ENCODE measurements at places on chromosomes 16 and 17. TPM values are rescaled to one million over a fixed set of nuclear protein-coding genes. Genes with fewer than 3 reads are reported as not detected.

DNA sequence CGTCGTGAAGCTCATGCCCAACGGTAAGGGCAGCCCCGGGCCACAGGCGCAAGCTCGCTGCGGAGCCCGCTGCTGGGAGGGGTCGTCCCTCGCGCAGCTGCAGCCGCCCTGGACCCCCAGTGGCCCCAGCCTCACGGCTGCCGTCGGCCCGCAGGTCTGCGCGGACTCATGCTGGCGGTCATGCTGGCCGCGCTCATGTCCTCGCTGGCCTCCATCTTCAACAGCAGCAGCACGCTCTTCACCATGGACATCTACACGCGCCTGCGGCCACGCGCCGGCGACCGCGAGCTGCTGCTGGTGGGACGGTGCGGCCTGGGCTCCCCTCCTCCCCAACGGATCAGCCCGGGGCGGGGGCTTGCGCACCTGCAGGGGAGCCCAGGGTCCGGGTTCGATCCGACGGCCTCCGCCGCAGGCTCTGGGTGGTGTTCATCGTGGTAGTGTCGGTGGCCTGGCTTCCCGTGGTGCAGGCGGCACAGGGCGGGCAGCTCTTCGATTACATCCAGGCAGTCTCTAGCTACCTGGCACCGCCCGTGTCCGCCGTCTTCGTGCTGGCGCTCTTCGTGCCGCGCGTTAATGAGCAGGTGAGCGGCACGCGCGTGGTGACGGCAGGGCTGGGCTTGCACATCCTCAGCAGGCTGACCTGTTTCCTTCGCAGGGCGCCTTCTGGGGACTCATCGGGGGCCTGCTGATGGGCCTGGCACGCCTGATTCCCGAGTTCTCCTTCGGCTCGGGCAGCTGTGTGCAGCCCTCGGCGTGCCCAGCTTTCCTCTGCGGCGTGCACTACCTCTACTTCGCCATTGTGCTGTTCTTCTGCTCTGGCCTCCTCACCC lies 5.8 kb downstream of the SLC5A2 start:
- peak; percentile 82 for DNase-seq

DNA sequence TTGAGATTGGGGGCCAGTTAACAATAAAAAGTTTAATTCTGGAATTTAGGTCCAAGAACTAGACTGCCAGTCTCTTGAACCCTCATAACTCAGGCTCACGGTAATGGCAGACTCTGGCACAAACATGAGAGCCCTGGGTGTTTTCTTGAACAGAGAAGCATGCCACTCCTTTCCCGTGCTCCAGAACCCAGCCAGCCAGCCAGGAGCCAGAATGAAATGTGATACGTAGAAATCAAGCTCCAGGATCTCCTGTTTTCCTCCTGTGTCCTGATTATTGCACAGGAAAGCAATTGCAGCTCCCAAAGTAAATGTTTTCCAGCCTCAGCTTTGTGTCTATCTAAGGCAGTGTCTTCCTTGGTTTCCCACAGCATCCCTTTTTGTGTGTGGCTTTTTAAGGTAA lies 46.2 kb upstream of the NOL11 start:
- no peak for DNase-seq

DNA sequence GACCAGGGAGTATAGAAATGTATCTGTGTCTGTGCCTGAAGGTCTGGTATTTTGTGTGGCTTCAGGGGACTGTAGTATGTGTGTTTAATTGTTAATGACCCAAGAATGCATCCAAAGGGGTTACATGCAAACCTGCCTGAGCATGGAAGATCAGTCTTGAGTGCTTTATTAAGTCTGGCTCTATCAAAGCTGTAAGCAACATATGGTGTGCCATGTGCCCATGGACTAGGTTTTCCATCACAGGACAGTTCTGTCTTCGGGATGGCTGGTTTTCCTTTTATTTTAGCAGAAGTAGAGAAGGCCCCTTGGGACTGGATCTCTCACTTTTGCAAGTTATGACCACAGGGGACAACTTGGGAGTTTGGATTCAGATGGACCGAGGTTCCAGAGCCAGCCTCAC lies 18.2 kb downstream of the RBFOX1 start:
- no peak for DNase-seq

- DNase-seq = no peak
Observed at GRCh38 chr16:54027995-54028394, 258.6 kb downstream of the IRX3 start.

DNA sequence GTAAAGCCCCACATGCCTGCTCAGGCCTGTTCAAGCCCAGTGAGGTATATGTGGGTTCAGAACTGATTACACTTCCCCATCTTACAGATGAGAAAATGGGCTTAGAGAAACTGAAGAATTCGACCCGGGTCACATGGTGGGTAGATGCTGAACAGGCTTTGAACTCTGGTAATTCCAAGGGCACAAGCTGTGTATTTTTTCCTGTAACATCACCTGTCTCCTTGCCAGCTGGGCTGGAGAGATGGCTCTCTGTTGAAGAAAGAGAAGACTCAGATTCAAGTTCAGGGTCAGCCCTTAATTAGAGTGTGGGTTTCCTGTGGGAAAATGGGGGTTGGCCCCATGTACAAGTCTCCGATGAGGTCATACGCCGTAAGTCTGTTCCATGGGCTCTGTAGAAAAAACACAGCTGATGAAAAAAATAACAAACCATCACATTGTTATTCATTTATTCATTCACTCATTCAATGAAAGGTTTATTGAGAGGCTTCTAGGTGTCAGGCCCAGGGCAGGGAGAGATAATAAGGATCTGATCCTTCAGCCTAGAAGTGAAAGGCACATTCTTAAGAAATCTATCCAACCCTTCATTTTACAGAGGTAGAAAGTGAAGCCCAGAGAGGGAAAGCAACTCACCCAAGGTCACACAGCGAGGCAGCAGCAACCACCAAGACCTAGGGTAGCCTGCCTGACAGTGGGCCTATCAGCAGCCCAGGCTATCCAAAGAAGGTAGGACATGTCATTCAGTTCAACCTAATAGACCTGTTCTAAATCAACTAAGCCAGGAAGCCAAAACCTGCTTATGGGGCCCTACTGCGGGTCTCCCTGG lies 482.8 kb downstream of the SOX9 start:
- no peak for DNase-seq

GRCh38 chr17:7426896-7427489 lies 1.6 kb downstream of the SPEM2 start:
- DNase-seq = peak; percentile 62

GRCh38 chr16:56400458-56400857 lies 24.9 kb downstream of the AMFR start:
- DNase-seq = no peak

Gene ACSM5
- not detected for total RNA-seq

Gene ZNF385C
- 3.8 TPM for total RNA-seq

Gene TBC1D3L
- total RNA-seq = 3.3 TPM

Gene SEZ6L2
- total RNA-seq = 59.0 TPM

Gene PPL
- 9.2 TPM for total RNA-seq

Gene KRT17
- total RNA-seq = not detected

Gene RPH3AL
- 2.8 TPM for total RNA-seq

Gene PDIA2
- 2.1 TPM for total RNA-seq
